Activated CD4-positive, alpha-beta T cell treated with anti-CD3 and anti-CD28 coated beads, Interleukin-2, amount 10 ng/mL, durations not matched to agents 24 days and 14 days (primary cell): ENCODE measurements at places on chromosomes 7 and 10.

DNA sequence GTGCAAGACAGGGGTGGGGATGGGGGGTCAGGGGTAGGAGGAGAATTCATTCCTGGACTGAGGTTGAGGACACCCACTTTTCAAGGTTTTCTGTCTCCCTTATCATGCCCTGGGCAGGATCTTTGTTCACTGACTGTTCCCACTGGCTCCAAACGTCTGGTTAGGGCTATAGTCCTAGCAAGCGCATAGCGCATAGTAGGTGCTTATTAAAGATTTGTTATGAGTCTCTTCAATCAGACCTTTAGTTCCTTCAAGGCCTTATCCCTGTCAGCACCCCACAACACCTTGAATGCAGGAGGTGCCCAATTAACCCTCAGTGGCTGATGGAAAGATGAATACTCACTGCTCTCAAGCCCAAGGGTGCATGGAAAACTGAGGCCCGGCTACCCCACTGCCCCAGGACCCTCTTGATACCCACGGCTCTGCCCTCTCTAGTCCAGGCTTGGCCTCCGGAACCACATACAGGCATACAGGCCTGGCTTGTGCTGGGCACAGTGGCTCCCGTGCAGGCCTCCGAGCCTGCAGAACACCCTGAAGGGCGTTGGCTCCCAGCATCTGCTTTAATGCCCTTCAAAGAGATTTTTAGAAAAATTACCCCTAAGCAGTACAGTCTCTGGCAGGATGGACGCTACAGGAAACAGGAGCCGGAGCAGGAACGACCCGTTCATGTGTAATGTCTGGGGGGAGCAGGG is 177.7 kb downstream of the SH3PXD2A start:
- no peak for DNase-seq

DNA sequence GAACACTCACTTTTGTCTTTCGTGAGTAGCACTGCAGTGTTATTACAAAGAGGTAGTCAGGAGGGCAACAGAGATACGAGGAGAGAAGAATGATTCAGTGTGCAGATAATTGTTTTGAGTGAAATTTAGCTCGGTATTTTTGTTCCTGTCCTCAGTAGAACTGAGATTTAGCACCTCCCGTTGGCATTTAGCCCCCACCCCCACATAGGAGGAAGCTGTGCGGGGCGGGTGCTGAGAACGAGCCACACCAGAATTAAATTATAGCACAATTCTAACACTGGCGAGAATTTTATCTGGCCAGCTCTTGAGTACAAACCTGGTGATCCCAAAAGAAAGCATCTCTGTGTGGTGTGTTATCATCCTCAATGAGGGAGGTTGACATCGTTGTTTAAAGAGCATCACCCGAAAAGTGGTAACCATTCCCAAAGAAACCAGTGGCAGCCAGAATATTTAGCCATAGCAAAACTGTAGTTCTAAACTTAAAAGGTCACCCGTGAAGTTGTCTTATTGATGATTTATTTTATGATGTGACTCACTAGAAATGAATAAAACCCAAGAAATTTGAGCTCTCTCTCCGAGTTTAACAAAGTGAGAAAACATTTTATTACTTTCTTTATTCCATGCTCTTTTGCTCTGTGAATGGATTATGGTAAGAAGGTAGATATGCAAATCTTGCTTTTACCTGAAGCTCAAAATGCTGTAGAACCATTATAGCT is 612.2 kb downstream of the SUGCT start:
- no peak for DNase-seq

DNA sequence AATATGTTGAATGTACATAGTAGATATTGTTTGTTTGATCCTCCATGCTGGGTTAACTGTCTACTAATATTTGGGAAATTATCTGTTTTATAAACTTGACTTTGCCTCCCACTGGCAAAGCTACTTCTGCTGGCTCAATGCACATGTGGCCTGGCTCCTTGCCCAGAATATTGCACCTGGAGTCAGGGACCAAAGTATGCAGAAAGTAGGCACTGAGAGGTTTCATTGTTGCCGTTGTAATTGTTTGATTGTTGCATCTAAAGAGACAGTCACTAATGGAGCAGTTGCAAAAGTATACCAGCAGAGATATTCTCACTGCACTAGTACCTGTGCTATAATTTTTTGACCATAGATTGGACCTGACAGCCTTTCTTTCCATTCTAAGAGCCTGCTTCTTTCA is 137.8 kb upstream of the CNTNAP2 start:
- DNase-seq: no peak

DNA sequence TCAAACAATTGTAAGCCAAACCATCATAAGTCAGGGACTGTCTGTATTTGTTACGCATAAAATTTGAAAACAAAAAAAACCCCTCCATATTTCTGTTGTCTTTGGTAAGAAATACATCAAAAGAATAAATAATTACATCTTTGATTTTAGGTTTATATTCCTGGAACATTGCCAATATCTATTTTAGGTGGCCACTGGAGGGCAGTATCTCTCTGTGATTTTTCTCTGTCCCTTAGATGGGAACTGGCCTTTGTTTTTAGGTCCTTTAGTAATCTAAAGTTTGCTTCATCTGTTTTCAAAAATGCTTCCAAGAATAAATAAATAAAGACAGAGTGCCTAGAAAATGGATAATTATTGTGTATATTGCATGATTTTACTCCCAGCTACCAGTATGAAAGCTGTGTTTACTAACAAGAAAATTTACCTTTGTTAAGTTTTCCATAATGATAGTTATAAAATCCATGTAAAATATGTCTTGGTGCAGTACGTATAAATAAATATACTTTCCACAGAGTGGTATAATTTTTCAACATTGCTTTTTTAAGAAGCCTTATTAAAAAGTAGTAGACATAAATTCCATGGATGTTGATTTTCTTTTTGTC is 64.2 kb downstream of the PHYHIPL start:
- DNase-seq: no peak

DNA sequence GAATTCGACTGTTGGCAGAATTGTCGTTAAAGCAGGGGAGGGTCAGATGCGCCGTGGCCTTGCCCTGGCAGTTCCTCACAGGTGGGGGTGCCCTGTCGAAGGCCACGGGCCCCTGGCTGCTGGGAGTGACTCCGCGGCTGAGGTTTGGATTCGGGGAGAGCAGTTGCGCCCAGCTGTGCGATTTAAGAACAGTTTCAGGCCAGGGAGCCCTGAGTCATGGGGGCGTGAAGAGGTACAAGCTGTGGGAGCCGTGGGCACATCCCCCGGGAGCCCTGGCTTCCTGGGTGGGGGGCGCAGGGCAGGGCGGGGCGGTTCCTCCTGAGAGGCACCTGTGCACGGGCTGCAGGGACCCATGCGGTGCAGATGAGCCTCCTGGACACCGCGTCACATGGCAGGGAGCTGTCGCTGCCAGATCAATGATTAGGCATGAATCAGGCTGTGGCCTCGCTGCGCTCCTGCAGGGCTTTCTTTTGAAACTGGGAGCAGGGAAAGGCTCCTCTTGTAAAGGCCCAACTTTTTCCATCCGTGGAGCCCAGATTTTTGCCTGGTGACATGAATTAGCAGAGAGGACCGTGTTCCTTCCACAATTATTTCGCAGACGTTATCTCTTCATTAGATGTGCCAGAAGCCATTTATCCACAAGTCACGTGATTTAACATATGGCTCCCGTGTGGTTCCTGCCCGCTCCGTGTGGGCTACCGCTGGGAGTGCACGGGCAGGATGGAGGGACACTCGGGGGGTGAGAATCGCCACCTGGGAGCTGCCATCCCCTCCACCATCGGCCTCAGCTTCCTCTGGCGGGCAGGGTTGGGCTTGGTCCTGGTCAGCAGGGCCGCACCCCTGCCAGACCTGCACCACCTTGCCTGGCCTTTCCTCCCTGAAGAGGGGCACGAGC is 918 bp downstream of the PWWP2B start:
- peak; percentile 78 for DNase-seq

- DNase-seq: no peak
Observed at GRCh38 chr7:69722843-69723242, 124.6 kb downstream of the AUTS2 start.

- no peak for DNase-seq
Observed at GRCh38 chr10:132551808-132552130, 14.2 kb downstream of the INPP5A start.

DNA sequence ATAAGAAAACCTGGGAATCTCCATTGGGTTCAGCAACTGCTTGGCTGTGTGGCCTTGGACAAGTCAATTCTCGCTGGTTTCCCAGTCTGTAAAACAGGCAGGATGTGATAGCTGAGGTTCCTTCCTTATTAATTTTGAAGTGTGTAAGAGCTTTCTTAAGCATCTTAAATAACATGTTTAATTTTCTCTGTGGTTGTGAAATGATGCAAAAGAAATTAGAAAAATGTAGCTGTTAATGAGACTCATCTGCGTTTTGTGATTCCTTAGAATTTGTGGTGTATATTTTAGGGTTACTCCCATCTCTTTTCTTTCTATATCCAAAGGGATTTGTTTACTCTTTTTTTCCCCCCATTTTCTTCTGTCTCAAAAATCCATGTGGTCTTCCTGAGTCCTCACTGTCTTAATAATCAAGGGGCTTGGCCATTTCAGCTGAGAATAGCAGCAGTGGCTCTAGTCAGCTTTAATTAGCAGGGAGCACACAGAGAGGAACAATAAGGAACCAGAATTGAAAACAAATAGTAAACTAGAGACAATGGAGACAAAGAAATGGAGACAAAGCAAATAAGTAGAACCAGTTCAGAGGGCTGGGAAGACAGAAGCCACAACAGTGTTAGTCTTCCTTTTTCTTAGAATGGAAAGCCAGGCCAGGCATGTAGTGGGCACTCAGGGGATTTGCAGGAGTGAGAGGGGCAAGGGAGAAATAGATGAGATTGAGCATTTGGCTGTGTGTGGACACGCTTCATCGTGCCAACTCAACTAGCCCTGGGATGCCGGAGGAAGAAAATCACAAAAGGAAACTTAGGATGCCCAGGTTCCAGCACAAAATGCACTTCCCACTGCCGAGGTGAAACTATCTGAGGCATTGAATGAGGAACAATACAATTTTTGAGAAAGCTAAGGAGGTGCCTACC is 93.9 kb downstream of the CHN2 start:
- DNase-seq: no peak

DNA sequence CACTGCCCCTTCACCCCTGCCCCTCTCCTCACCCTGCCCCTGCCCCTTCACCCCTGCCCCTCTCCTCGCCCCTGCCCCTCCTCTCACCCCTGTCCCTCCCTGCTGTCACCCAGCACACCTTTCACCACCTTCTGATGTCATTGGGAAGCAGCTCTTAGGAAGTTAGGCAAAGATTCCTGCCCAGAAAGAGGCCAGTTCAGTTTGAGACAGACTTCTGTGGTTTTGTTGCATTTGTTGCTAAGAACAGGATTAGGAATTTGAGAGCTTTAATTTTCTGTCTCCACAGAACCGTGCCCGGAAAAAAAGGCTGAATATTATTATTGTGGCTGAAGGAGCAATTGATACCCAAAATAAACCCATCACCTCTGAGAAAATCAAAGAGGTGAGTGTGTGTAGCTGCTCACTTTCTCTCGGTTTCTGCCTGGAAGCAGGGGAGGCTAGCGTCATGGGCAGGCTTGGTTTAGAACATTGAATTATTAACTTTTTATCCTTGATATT is 39.6 kb downstream of the PFKP start:
- no peak for DNase-seq

DNA sequence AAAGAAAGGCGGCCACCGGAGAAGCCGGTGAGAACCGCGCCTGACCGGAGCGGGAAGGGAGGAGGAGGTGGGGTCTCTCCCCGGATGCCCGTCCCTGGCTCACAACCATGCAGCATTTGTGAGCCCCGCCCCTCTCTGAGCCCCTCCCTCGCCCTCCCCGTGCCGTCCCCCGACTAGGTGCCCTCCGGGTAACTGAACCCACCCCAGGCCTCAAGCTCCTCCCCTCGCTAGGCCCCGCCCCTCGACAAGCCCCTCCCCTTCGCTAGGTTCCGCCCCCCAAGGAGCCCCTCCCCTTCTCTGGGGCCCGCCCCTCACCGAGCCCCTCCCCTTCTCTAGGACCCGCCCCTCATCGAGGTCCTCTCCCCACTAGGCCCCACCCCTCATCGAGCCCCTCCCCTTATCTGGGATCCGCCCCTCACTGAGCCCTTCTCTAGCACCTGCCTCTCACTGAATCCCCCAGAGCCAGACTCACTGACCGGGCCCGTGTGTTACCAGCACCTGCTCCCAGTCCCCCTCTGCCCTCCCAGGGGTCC is 42.2 kb upstream of the HSPB1 start:
- DNase-seq: peak; percentile 75

- no peak for DNase-seq
Observed at GRCh38 chr10:122014652-122015248, 25.8 kb downstream of the TACC2 start.

- DNase-seq: no peak
Observed at GRCh38 chr10:69321039-69321715, 42.9 kb downstream of the HK1 start.

DNA sequence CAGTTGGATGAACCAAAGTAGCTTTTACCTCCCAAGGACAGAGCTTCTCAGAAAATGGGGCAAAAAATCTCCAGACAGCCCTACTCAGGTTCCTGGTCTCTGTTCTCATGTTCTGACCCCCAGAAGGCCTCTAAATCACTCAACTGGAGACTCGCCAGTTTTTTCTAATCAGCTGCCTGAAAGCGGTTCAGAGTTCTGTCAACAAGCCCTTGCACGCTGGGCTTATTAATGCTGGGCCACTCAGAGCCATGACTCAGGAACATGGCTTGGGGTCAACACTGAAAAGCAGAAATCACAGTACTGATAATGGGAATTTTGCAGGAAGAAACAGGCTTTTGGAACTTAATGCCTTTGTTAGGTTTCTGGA is 15.3 kb downstream of the ECHDC3 start:
- DNase-seq: no peak

DNA sequence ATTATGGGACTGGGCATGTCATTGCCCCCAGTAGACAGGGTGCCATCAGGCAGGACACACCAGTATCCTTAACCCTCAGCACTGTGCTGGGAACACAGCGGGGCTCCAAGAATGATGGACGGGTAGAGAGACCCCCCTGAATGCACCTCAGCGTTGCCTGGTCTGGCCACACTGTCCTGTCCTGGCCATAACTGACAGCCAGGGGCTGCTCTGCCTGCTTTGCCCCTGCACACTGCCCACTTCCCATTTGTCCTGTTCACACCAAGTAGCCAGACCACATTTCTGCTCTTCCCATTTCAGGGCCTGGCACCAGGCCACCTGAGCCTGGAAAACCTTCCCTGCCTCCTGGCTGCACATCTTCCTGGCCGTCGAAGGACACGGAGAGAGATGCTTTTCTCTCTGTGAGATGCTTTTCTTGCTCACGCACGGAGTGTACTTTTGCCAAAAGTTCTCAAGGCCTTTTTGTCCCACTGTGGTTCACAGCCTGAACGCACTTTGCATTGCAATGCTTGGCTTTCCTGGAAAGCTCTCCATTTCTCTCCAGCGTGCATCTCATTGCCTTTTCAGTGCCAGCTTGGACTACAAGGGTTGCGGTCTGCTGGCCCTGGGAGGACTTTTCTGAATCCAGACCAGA is 131.0 kb upstream of the EEPD1 start:
- no peak for DNase-seq

- DNase-seq: no peak
Observed at GRCh38 chr10:64859911-64860310, 1338.7 kb downstream of the REEP3 start.

DNA sequence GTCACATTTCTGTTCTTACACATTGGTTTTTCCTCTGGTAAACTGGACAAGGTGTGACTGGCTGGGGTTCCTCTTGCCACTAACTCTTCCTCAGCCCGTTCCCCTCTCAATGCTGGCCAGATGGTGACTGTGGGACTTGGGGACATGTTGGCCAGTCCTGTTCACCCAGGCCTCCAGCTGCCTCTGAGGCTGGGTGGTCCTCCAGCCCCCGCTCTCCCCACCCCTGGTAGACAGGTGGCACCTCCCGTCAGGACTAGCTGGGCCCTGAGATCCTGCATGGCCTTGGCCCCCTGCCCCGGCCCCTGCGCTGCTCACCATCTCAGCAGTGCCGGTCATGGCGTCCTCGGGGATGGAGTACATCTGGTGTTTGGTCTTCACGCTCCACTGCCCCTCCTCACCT is 10.8 kb upstream of the MYL7 start:
- DNase-seq: no peak
